ENCODE measurements at places on chromosomes 7 and 10.

DNA sequence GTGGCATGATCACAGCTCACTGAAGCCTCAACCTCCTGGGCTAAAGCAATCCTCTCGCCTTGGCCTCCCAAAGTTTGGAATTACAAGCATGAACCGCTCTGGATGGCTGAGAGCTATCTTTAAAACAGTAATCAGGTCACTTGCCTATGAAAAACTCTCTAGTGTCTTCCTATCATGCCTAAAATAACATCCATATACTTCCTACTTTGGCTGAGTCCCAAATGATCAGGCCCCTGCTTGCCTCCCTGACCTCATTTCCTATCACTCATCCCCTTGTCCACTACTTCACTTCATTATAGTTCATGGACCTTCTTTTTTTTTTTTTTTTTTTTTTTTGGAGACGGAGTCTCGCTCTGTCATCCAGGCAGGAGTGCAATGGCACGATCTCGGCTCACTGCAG lies 28.0 kb downstream of the SEPTIN7 start:
- DNase-seq = no peak

DNA sequence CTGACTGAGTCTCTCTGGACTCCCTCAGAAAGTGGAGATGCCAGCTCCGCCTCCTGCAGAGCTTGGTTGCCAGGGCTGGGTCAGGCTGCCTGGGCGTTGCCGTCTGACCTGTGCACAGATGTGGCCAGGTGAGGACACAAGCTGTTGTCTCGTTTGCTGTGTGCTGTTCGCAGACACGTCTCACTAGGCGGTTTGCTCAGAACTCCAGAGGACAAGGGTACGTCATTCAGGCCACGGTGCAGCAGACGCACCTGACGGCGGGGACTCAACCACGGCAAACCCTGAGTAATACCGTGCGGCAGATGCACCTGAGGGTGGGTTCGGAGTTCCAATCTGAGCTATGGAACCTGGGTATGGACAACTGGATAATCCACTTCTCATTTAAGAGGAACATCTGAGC lies 11.7 kb downstream of the GPER1 start:
- no peak for DNase-seq

- no peak for DNase-seq
Observed at GRCh38 chr10:12540341-12540781, 191.0 kb downstream of the CAMK1D start.

GRCh38 chr10:28822719-28823464 lies 145.6 kb downstream of the BAMBI start:
- DNase-seq = no peak

GRCh38 chr10:128859738-128860386 lies 607.2 kb upstream of the MGMT start:
- peak; percentile 17 for DNase-seq

DNA sequence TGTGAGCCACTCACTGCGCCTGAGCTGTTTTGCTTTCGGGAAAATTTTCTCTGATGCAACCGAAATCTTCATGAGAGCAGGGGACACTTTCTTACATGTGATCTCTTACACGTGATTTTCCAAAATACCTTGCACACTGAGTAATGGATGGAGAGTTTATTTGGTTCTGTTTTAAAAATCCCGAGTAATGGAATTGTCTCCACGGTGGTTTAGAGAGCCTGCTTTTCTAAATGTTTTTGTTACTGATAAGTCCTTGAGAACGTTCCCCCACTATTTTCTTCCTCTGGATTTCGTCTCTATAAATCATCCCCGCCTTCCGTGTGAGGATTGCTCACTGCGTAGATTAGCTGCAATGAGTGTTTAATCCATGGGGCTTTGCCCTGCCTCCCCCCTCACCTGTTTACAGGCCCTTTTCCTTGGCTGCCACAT lies 25.7 kb downstream of the CAMK1D start:
- DNase-seq = no peak

DNA sequence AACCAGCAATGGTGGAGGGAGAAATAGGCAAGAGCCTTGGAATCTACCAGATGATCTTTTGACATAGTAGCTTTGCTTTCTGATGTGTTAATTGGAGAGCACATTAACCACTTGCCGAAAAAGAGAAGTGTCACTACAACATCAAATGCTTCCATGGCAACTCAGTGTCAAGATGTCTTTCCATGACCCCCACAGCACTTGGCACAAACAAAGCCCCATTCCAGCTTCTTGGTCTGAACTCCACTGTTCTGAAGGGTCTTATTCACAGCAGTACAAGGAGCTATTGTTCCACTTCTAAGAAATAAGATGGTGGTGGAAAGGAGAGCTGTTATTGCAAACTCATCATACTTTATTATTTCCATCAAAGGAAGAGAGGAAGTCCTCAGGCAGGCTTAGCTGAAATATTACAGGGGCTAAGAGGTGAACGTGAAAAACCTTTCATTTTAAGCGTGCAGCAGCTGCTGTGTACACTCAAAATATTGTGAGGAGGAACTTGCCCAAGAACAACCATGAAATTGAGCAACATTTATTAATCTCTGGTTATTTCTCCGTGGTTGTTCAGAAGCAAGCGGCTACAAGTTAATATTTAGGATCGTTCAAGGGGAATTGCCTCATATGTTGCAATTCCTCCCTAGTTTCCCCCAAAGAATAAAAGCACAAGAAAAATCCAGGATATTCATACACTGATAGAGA lies 354.8 kb upstream of the CELF2 start:
- no peak for DNase-seq

DNA sequence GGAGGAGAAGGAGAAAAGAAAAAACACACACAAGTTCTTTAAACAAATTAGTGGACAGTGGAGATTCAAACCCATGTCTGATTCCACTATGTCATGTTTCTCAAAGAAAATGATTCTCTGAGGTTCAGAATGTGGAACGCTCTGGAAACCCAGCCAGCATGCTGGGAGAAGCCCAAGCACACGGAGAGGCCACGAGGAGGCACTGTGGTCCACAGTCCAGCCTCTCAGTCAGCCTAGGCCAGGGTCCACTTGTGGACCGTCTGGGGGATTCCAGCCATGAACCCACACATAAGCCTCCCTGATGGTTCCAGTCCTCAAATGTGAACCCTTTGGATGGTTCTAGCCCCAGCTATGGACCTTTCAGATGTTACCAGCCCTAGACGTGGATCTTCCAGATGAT lies 73.4 kb downstream of the CAV1 start:
- no peak for DNase-seq

Data from activated CD4-positive, alpha-beta T cell treated with anti-CD3 and anti-CD28 coated beads for 24 hours (primary cell).